ENCODE measurements at places on chromosomes 4 and X. TPM values are rescaled to one million over a fixed set of nuclear protein-coding genes. Genes with fewer than 3 reads are reported as not detected.

Gene TKTL2
- not detected for total RNA-seq

Gene LRP2BP
- 0.39 TPM for total RNA-seq

Gene SPANXA2
- total RNA-seq, result 223 TPM

Gene GRIA3
- 0.06 TPM for total RNA-seq

Gene HAUS3
- total RNA-seq, result 11.0 TPM

Gene GRID2
- 0.72 TPM for total RNA-seq

Gene OSTC
- total RNA-seq, result 277 TPM

Gene BTK
- not detected for total RNA-seq

Gene GUCY2F
- total RNA-seq, result not detected

Gene PAGE4
- not detected for total RNA-seq

Gene CSAG3
- 3.3 TPM for total RNA-seq

DNA sequence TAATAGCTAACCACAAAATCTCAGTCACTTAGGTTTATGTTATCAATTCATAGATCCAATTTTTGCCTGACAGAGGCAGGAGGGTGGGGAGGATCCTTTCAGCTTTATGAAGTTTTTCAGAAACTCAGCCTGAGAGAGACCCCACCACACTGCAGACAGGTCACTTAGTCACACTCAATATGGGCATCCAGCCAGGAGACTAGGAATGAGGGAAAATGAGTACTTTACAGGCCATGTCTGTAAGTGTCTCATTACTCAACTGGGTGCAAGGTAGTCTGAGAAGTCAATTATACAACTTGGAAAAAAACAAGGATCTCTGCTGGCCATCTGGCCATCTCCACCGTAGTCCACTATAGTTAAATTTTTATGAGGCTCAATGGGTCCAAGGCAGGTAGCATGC lies 365.9 kb downstream of the INPP4B start:
- DNase-seq, result peak; percentile 10

- no peak for DNase-seq
Observed at GRCh38 chr4:185782523-185782922, 29.5 kb downstream of the SORBS2 start.

GRCh38 chr4:167826281-167826680 lies 266.1 kb upstream of the ANXA10 start:
- DNase-seq, result peak; percentile 16

DNA sequence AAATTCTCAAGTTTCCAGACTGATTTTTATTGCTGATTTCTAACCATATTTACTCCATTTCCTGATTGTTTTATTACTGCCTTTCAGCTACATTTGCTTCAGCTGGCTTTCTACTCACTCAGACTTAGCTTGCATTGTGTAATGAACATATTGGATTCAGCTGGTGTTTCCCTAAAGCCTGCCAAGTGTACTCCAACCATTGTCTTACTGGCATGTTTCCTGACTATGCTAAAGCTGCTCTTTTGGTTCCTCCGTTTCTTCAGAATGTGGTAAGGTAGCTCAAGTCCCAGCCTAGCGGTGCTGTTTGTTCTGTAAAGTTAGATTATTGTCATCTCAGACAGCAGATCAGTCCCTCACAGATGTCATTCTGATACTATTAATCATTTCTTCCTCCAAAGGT lies 53.1 kb upstream of the GLRA2 start:
- DNase-seq, result no peak

DNA sequence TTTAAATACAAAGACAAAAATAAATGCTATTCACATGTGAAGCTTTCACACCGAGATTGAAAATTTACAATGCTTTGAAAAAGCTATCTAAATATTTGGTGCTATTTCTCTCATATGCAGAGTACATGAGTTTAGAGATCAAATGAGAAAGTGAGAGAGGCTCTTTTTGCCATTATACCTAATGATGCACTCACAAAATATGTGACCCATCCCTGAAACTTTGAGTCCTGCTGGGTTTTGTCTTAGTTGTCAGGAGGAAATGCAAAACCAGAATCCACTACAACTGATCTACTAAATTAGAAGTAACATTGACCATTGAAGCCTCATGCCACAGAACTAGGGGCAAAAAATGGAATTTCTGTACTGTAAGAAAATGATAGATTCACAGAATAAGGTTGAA lies 251.7 kb downstream of the MAPK10 start:
- DNase-seq, result no peak

GRCh38 chrX:45267007-45267406 lies 66.3 kb upstream of the DIPK2B start:
- DNase-seq, result no peak

GRCh38 chr4:87251106-87251505 lies 30.7 kb upstream of the KLHL8 start:
- no peak for DNase-seq

DNA sequence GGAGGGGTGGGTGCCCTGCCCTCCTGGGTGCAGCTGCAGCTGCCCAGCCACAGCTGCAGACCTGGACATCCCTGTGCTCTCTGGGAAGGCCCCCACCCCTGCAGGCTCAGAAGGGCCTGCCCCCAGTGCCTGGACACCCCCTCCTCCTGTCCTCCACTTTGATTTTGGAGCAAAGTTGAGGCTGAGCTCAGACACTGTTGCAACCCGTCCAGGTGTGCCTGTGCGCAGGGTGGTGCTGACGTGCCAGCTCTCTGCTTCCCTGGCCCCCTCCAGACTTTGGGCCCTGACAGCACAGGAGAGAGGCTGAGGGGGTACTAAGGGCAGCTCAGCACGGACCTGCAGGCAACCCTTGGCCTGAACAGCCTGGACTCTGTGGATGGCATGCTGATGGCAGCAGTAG lies 750.3 kb downstream of the ARAP2 start:
- DNase-seq, result no peak

GRCh38 chr4:186932631-186933187 lies 209.1 kb upstream of the FAT1 start:
- DNase-seq, result peak; percentile 47

GRCh38 chr4:150720973-150721518 lies 139.1 kb downstream of the MAB21L2 start:
- no peak for DNase-seq

DNA sequence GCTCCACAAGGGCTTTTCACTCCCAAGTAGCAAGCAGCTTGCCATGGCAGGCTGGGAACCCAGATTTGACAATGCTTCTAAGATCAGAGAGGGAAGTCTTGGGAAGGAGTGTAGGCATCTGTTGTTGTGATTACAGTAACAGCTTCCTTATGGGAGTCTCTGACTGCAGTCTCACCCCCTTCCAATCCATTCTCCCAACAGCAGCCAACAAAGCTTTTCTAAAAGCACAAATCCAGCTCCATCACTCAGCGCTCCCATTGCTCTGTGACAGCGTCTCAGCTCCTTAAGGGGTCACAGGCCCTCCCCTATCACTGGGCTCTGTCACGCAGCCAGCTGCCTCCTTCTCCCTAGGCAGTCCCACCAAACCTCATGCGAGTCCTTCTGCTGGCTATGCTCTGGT lies 7.1 kb downstream of the IGFBP7 start:
- no peak for DNase-seq

DNA sequence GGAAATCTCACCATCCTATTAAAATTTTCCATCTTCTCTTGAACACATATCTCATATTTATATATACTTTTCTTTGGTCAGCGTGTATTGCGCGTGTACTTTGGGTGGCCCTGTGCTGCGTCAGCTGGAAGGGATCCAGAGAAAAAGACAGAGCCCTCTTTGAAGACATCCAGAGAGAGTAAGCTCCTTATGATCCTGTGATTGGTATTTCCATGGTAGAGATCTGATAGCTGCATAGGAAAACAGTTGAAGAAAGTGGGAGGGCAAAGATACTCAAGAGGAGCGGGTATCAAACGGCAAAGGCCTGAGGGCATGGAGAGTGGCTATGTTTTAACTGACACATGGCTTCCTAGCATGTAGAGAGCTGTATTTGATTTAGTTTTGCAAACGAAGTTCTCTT lies 4.4 kb upstream of the HPGD start:
- DNase-seq, result no peak

GRCh38 chrX:1581132-1581531 lies 10.3 kb upstream of the AKAP17A start:
- peak; percentile 56 for DNase-seq

DNA sequence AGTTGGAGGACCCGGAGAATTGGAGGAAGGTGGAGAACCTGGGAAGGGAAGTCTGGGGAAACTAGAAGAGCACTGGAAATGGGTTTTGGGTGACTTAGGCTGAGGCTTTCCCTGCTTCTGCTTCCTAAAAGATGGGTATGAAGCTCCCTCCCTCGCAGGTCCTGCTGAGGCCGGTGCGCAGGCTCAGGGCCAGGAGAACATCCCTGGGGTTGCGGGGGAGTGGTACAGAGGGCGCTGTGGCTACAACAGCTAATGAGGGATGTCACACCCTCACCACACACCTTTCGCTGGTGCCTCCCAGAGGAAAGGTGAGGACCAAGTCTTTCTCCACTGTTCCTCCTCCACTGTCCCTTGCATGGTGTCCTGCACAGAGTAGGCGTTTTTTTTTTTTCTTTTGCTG lies 15.8 kb downstream of the APLN start:
- DNase-seq, result no peak

GRCh38 chrX:132491191-132491590 lies 2.4 kb upstream of the MBNL3 start:
- DNase-seq, result peak; percentile 81

GRCh38 chrX:1537031-1537715 lies at the start of gene P2RY8:
P2RY8 (minus strand) TSS chrX:1537185; CDS start chrX:1466558, 70,627 bp downstream.
- peak; percentile 73 for DNase-seq

DNA sequence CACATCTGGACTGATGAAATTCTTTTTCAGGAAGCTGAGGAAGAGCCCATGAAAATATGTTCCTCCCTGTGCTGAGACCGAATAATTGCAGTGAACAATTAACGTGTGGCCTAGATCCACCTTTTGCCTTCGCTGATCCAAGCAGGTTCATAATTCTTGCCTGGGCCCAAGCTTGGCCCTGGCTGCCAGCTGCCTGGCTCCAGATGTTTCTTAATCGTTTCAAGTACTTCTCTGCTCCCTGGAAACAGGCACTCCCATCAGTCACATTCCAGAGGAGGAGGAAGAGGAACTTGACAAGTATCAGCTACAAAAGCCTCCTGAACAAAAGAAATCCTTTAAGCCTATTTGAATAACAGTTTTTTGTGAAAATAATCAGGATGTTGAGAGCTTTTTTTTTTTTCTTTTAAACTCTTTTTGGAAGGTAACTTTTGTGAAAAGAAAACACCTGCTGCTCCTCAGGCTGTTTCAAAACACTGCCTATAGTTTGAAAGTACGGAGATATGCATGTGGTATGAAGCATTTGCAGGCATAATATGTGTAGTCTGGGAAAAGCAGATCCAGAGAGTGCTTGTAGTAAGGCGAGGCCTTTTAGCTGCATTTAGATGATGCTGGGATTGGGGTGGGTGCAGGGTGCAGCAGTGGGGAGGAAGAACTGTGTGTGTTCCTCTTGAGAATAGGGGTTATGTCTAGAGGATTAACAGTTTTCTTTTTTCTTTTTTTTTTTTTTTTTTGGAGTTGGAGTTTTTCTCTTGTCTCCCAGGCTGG lies 154.4 kb downstream of the PTTG2 start:
- DNase-seq, result no peak

Data from H4 (cell line).